Activated B cell treated with CpG ODN at 0.5 μM for 24 hours (primary cell): ENCODE measurements at places on chromosomes 4 and X.

- DNase-seq, result no peak
These were observed 35.8 kb downstream of the ARHGEF38 start for GRCh38 chr4:105588252-105588651.

GRCh38 chrX:105882581-105883275, 60.4 kb downstream of the NRK start:
- DNase-seq, result no peak

DNA sequence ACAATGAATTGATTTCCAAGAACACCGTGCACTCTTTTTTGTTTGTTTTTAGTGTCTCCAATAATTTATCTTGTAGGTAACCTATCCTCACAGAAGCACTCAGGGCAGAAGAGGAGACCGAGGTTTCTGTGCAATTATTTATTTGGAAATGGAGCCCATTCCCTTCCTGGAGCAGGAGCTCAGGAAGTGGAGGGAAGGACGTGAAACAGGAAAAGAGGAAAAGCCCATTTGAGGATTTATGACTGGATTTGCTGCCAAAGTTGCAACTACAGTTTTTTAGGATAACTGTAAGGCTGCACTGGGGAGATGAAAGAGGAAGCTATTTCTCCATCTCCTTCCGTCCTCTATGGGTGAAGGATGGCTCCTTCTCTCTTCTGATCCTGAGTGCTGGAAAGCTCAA, 31.7 kb upstream of the MXRA5 start:
- DNase-seq, result no peak

- no peak for DNase-seq
These were observed 497.5 kb downstream of the KCNIP4 start for GRCh38 chr4:21451032-21451431.

GRCh38 chrX:119970574-119970973, 27.0 kb upstream of the NKAP start:
- no peak for DNase-seq

- DNase-seq, result no peak
These were observed 23.8 kb downstream of the TMEM131L start for GRCh38 chr4:153489856-153490558.

DNA sequence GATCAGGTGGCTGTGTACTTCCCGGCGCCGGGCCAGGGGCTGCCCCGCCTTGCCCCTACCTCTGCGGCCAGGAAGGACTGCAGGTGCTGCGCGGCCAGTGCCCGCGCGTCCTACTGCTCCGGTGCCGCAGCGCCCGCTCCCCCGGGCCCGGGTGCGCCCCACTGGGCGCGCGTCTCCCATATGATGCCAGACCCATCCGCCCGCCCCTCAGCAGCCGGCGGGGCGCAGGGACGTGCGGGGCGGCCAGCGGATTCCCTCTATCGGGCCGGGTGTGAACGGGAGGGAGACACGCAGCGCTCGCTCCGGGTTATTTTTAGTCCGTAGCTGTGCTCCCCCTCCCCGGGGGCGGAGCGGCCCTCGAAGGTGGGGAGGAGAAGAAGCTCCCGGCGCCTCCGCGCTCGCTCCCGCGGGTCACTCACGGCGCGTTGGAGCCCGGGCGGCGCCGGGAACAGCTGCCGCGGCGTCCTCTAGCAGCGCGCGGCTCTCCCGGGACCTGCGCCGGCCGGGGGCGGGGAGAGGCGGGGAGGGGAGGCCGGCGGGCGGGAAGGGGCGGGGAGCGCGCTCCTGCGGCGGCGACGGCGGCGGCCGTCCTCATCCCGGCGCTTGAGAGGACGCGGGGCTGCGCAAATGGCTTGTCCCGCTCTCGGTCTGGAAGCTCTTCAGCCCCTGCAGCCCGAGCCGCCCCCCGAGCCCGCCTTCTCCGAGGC, 103.6 kb downstream of the UCHL1 start:
- no peak for DNase-seq

- no peak for DNase-seq
These were observed 37.8 kb upstream of the HCCS start for GRCh38 chrX:11073381-11073780.

DNA sequence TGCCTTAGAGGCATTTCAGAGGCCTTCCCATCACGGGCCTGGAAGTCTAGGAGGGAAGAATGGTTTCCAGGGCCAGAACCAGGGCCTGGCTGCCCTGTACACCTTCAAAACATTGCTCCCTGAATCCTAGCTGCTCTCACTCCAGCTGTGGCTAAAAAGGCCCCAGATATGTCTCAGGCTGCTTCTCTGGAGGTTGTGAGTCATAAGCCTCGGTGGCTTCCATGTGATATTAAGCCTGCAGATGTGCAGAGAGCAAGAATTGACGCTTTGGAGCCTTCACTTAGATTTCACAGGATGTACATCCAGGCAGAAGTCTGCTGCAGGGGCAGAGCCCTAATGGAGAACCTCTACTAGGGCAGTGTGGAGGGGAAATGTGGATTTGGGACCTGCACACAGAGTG, 502.5 kb downstream of the GRXCR1 start:
- DNase-seq, result no peak

- DNase-seq, result no peak
These were observed 13.0 kb downstream of the SLC16A2 start for GRCh38 chrX:74434336-74434735.

- DNase-seq, result no peak
These were observed 190.9 kb upstream of the BANK1 start for GRCh38 chr4:101599620-101600019.
